Kidney (tissue), 22 donors: ENCODE measurements at places on chromosomes 6 and 20. TPM values are rescaled to one million over a fixed set of nuclear protein-coding genes. Genes with fewer than 3 reads are reported as not detected.
A peak's percentile ranks its signal among the peaks of the same experiment; 100 is the strongest.

DNA sequence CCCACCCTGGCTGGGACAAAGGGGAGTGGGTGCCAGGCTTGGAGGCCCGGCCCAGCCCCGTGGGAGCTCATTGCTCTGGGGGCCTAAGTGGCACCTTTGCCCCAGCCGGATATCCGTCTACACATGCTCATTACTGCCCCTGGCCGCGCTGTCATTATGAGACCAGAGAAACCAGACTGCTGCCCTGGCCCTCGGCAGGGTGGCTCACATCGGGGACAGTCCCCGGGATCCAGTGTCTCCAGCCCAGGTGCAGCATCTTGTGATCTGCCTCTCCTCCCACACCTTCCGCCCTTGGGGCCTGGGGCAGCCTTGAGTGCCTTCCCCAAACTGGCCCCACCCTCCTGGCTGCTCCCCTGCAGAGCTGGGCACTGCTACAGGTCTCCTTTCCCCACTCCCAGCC, 4.9 kb downstream of the SRMS start:
- DNase-seq: no peak

CPXM1 gene
- polyA plus RNA-seq: 7.1 TPM

DNA sequence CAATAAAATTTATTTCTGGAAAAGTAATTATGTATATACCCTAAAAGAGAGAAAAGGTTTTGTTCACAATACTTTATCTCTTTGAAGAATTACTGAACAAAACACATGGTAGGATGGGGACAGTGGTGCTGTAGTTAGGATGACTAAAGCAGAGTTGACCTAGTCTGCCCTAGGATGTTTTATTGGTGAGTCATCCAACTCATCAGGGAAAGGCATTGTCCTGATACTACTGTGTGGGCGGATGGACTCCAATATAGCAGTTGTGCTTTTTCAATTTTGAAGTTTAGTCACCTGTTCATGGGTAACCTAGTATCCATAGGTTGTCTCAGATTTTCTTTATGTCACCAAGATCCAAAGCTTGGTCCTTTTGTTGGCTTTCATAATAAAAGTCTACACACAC, 53.3 kb upstream of the EYS start:
- DNase-seq: no peak

DNA sequence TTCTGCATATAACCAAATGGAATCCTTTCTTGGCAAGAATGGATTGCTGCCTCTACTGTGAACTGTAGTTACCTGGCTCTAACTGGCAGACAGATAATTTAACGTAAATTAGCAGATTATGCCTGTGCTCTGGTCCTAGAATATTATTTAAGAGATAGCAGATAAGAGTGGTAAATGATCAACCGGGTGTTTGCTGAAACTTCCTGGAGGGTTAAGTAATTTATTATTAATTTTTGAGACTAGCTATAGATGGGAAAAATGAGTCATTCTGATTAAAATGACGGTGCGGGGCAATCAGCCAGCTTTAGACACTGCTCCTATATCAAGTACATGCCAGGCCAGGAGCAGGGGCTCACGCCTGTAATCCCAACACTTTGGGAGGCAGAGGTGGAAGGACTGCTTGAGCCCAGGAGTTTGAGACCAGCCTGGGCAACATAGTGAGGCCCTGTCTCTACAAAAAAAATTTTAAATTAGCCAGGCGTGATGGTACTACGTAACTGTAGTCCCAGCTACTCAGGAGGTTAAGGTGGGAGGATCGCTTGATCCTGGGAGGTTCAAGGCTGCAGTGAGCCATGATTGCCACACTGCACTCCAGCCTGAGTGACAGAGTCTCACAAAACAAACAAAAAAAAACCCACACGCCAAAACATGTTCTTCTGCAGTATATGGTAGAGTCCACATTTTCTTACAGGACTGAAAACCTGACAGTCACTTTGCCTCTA, 22.6 kb downstream of the B4GALT5 start:
- no peak for DNase-seq

- no peak for DNase-seq
Observed at GRCh38 chr20:1075616-1076015, 42.8 kb upstream of the PSMF1 start.

DNA sequence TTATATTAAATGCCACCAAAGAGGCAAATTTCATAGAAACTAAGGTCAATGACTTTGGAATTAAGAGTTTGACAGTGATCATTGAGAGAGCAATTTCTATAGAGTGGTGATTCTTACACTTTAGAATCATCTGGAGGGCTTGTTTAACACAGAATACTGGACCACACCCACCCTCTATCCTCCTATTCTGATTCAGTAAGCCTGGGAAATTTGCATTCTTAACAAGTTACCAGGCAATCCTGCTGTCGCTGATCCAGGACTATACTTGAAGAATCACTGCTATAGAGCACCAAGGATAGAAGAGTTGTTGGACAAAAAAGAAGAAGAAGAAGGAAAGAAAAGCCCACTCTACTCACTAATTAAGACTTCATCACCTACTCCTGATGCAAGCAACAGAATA, 21.3 kb upstream of the TBX18 start:
- no peak for DNase-seq

- DNase-seq: no peak
Observed at GRCh38 chr6:21739838-21740237, 146.3 kb downstream of the SOX4 start.

TSPO2 gene
- polyA plus RNA-seq: 0.88 TPM

- DNase-seq: no peak
Observed at GRCh38 chr6:35401514-35401913, 50.6 kb upstream of the FANCE start.

- DNase-seq: no peak
Observed at GRCh38 chr20:61629602-61630390, 377.7 kb downstream of the CDH4 start.

BTN3A1 gene
- 13.8 TPM for polyA plus RNA-seq

GRCh38 chr6:165488624-165489295, 174.3 kb downstream of the PDE10A start:
- no peak for DNase-seq

GINS1 gene
- 1.1 TPM for polyA plus RNA-seq

DNA sequence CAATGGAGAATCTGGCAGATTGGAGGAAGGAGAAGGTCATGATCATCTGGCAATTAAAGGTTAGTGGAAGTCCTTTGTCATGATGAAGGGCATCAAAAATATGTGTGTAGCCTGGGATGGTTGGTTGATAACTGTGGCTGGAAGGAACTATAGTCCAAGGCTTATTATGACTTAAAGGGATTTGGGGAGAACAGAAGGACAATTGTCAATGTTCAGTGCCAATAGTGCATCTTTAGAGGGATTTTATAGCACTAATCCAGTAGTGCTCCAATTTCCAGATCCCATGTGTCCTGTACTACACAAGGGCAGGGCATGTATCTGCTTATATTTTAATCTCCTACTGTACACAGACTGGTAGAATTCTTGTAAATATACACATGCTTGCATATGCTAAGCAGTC, 5.0 kb upstream of the ZBTB24 start:
- no peak for DNase-seq

DNA sequence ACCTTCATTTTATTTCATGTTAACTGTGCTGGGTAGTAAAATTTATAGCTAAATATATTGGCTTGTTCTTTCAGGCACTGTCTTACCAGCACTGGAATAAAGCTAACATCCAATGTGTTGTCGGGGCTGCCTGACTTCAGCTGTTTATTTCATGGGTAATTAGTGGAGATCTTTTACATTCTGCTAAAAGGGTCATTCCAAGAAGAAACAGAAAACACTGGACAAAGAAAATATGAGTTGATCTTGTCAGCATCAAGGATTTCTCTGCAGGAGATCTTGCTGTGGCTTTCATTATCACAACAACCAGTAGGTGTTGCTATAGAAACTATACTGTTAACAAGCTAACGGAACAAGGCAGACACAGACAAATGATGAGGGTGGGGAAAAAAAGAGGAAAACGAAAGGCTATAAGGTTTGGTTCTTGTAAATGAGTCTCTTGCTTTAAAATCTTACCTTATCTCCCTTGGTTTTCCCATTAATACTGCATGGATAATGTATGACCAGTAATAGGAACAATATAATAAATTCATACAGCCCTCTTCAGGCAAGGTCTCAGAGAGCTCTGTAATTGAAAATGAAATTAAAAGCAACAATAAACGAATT, 206.8 kb downstream of the SIM1 start:
- DNase-seq: peak; percentile 55
